ENCODE measurements at places on chromosomes 1 and 21.

DNA sequence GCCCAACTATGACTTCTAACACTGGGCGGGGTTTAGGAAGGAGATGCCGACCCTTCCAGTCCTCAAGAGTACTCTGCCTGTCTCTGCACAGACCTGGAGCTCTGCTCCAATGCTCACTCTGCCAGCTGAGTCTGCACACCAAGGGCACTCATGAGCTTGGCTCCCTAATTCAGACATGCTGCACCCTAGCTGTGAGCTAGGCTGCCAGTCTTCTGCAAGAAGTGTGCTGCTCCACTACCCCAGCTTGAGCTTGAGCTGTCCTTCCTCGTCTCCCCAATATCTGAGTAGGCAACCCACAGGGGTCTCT is 13.2 kb downstream of the TP53BP2 start:
- no peak for DNase-seq

DNA sequence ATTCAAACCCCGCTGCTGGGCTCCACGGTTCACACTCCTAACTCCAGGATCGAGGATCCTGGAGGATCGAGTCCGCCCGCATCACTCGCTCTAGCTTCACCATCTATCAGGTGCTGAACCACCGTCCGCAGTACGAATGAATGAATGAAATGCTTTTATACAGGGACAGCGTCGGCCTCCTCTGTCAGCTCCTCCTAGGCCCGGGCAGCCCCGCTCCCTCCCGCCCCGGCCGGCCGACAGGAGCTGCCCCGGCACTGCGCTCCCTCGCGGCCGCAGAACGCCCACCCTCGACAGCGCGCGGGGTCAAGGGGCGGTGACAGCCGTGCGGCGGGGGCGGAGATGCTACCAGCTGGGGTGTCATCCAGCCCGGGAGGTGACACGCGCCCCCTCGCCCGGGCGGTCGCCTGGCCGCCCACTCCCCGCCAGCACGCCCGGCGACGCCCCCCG is 520 bp downstream of the ZBTB17 start:
- no peak for DNase-seq

DNA sequence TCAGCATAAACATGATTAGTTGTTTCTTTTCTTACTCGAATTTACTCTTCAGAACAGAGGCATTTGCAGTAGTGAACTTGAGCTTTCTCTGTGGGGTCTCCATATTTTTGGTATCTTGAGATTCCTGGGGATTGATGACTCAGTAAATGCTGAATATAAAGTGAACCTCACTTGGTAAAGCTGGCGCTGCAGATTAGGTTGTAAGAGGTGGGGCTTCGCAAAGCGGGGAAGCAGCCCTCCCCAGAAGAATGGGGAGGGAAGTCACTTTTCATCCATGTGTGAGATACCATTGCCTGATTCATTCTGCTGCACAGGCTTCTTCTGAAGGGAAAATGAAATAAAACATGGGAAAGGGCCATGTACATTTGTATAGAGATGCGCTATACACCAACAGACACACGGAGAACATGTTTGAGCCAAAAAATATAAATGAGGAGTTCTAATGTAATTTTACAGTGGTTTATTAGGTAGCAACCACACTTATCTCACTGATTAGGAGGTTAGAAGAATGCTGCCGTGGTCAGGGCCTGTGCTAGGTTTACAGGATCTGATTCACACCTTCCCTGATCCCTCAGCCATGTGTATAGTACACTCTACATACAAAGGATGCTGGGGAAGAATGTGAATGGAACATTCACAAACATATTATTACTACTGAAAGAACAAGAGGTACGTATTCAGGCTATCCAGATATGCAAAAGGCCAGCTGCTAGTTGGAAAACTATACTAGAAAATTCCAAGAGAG is 63.5 kb downstream of the DNTTIP2 start:
- DNase-seq, result no peak

- DNase-seq, result peak; percentile 62
Observed at GRCh38 chr1:119327450-119328155, 41.0 kb upstream of the HAO2 start.

- no peak for DNase-seq
Observed at GRCh38 chr1:169149555-169150286, 43.2 kb downstream of the ATP1B1 start.

DNA sequence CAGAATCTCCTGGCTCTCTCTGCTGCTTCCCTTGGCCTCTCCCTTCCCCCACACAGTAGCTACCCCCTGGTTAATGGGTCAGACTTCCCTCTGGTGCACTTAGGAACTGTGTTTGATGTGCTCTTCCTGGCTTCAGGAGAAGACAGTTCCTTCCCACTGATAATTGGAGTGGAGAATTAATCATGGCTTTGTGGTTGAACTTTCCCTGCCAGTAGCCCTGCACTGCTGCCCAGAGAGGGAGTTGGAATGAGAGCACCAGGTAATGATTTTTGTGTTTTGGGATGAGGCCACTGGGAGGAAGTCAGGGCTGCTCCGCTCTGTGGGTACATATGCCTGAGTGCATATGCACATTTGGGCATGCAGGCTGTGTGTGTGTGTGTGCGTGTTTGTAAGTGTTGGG is 39.7 kb upstream of the PADI2 start:
- DNase-seq, result no peak

DNA sequence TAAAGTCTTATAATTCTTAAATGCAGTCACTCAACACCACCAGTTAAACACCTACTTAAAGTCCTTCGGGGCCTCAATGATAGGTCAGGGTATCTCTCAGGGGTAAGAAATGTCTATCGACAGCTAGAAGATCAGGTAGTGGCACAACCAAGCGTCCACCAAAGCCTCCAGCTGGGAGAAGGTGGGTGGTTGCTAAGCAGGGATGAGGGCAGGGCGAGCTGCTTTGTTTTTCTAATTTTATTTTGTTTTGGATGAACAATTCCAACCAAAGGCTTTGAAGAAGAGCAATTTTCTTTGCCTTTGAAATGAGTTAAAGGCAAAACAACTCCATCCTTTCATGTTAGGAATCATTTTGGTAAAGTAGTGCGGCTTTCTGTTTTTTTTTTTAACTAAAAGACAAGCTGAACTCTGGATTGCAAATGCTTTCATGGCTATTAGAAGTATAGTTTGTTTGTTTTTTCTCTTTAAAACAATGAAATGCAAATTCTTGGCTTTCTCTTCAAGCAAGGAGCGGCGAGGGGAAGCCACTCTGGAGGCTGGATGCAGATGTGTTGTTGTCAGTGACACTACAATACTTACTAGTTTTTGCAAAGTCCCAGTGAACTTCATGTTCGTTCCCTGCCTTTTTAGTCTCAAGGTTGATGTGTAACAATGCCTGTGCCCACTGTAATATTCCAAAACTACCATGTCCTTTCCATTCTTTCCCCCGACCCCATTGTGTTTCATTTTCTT is 106.0 kb downstream of the MRPS6 start:
- no peak for DNase-seq

DNA sequence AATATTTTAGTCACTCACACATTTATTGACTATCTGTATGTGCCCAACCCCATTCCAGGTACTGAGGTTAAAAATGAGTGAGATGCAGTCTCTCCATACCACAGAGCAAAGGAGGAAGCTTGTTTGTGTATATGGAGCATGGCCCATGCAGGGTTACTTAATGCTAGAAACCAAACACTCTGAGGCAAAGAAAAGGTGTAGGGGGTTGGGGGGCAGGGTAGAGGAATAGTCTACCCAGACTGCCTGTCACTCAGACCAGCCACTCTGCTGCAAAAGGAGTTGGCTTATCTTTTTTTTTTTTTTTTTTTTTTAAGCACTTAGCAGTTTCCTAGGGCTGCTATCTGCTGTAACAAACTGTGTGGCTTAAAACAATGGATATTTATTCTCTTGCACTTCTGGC is 19.8 kb downstream of the PGM1 start:
- DNase-seq, result no peak

DNA sequence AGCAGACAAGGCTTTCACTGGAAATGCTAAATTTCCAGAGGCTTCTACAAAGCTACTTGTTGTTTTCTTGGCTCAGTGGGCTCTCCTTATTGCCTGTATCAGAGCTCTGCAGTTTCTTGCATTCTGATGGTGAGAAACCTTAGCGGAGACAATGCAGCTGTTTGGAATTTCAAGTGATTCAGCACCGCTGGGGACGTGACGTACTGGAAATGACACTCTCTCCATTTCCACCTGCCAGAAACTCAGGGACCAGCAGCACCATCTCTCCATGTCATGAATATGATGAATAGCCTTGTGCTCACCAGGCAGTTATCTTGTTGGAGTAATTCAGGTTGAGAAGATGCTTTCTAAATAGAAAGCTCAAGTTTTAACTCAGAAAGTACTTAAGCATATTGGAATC is 497.2 kb upstream of the DEPDC1 start:
- DNase-seq, result no peak

- no peak for DNase-seq
Observed at GRCh38 chr1:53420341-53420740, 38.9 kb upstream of the DMRTB1 start.

GRCh38 chr1:232876506-232877364 is 71.5 kb downstream of the MAP10 start:
- no peak for DNase-seq

GRCh38 chr1:94743862-94744261 is 76.3 kb upstream of the SLC44A3 start:
- DNase-seq, result no peak

DNA sequence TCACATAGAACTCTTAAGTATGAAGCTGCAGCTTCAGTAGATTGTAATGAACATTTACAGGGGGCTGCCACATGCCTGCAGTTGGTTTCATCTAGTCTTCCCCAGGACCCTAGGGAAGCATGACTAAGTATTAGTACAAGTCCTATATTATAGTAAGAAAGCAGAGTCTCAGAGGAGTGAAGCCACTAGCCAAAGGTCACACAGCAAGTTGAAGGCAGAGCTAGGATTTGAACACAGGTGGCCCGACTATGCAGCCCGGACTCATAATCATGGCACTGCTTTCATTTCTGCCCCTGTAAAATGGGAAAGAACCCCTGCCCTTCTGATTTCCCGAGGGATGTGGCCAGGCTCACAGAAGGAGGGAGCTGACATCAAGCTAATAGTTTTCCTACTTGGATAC is 8.4 kb upstream of the CRYBG2 start:
- no peak for DNase-seq

DNA sequence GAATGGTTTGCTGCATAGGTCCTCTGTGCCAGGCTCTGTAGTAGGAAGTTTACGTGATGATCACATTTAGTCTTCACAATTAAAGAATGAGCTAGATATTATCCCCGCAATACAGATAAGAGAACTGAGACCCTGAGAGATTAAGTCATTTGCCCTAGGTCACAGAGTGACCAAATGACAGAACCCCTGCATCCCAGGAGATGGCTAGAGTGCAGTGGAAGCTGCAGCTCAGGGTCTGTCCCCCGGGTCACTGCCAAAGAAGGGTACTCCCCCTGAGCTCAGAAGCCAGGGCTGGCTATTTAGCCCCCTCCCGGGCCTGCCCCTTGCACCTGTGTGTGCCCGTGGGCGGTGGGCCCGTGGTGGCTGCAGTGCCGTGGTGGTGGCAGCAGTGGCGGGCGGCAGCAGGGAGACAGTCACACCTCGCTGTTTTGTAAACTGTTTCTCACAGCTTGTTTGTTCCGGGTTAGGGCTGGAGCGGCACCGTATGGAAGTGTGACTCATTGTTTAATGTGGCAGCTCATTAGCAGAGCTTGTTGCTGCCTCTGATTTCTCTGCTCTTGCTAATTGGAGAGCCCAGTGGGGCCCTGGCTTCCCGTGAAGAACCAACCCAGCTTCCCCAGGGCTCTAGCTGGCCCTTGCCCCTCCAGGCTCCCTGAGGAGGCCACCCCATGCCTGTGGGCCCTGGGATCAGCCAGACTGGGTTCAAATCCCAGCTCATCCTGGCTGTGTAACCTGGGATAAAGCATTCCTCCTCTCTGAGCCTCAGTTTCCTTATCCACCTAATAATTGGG is 19.3 kb upstream of the FOXO6 start:
- DNase-seq, result no peak

GRCh38 chr1:21270086-21270689 is 20.1 kb downstream of the ECE1 start:
- no peak for DNase-seq

- DNase-seq, result no peak
Observed at GRCh38 chr1:81670286-81670685, 130.4 kb upstream of the ADGRL2 start.

- no peak for DNase-seq
Observed at GRCh38 chr1:244755673-244756072, 79.8 kb upstream of the COX20 start.

DNA sequence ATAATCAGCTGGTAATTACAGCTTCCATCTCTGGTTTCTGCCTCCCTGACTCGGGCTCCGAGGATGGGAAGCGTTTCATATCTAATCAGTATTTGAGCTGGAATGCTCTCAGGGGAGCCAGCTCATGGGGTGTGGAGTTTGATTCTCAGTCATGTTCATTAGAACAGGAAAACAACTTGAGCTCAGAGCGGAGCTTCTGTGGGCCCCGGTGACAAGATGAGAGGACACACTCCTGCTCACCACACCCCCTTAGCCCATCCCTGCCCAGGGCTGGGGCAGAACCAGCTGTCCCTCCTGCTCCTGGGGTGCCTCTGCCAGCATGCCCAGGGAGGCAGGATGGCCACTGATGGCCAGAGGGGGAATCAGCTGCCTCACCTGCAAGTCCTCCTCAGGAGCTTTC is 726.0 kb downstream of the PTPRU start:
- no peak for DNase-seq

DNA sequence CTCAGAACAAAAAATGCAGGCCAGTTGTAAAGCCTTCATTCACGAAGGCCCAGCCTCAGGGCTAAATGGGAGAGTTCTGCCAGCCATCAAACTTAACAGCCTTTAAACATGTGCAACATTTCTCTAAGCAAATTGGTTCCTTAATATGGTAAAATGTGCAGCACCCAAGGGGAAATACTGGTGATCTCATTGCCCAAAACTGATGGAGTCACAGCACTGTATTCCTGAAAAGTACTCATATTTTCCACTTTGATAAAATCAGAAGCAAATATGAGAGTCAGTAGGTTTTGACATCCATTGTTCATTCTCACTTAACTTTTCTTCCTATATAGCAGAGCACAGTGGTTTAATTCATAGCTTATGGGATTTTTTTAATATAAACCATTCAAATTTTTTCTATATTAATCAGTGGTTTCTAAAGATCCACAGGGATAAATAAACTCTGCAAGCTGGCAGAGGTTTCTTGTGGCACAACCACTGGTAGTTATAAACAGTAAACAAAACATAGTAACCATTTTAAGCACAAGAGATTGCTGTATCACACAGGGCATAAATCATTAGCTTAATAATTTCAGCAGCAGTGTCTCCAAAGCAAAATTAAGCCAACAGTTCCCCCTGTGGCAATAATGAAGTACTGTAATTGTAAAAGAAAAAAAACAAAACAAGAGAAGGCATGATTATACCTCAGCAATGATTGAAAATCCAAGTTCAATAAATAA is 106.9 kb upstream of the LYPLAL1 start:
- peak; percentile 6 for DNase-seq

GRCh38 chr1:46003315-46003714 is 129.1 kb downstream of the PIK3R3 start:
- no peak for DNase-seq

- DNase-seq, result no peak
Observed at GRCh38 chr1:170854677-170855076, 80.7 kb upstream of the MROH9 start.

DNA sequence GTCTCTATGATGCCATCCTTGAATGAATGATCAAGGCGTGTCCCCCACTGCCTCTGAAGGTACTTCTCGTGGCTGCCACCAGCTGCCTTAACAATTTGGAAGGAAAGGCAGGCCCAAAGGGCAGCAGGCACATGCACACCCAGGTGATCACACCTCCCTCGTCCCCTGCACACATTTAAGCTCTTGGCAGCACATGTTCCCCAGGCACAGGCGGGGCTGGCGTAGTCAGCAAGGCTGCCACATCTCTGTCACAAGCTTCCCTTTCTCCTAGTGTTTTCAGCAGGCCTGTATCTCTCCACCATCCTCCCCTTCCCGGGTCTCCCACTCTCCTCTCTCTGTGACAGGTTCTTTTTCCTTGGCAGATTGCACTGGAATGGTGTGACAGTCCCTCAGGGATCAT is 111.9 kb downstream of the CACNA1E start:
- no peak for DNase-seq

All from NCI-H1417 treated with DMSO at 0.1 percent for 48 hours (cell line).